ENCODE measurements at places on chromosomes 11 and 22. TPM values are rescaled to one million over a fixed set of nuclear protein-coding genes. Genes with fewer than 3 reads are reported as not detected.

Gene KLHL35
- total RNA-seq, result 1.5 TPM

Gene PGA3
- not detected for total RNA-seq

Gene OR2AG1
- under 0.01 TPM for total RNA-seq

Gene VSIG2
- 1.1 TPM for total RNA-seq

Gene SEPTIN3
- 0.06 TPM for total RNA-seq

Gene TOMT
- total RNA-seq, result not detected

Gene JAM3
- 39.6 TPM for total RNA-seq

Gene OR4D5
- not detected for total RNA-seq

Data from bladder microvascular endothelial cell (primary cell).